GM23248 (cell line): ENCODE measurements at places on chromosomes 12 and 14. TPM values are rescaled to one million over a fixed set of nuclear protein-coding genes. Genes with fewer than 3 reads are reported as not detected.

The DNAJC22 gene
- 1.5 and 2.5 TPM in 2 replicates for total RNA-seq

- DNase-seq, result no peak
Measured at GRCh38 chr12:52542157-52542556, 10.8 kb downstream of the KRT71 start.

- DNase-seq, result no peak
Measured at GRCh38 chr12:113180333-113180732, 4.9 kb downstream of the DDX54 start.

- peak; percentile 55 for DNase-seq
Measured at GRCh38 chr12:80107221-80107620, 7.9 kb downstream of the OTOGL start.

GRCh38 chr12:103697971-103698751 lies 111.1 kb downstream of the STAB2 start:
- no peak for DNase-seq

- DNase-seq, result no peak
Measured at GRCh38 chr14:30907659-30908057, 33.3 kb downstream of the COCH start.

GRCh38 chr12:62533087-62533754 lies 66.6 kb downstream of the MON2 start:
- no peak for DNase-seq

- no peak for DNase-seq
Measured at GRCh38 chr12:8722286-8722800, 24.6 kb downstream of the RIMKLB start.

GRCh38 chr14:72546344-72547016 lies 347.4 kb downstream of the DPF3 start:
- no peak for DNase-seq

The AQP2 gene
- not detected in 2 replicates for total RNA-seq

GRCh38 chr12:39301422-39301821 lies 141.5 kb downstream of the KIF21A start:
- no peak for DNase-seq

GRCh38 chr12:100672075-100672592 lies 98.7 kb downstream of the GAS2L3 start:
- DNase-seq, result peak; percentile 17

The KRT83 gene
- not detected in 2 replicates for total RNA-seq

GRCh38 chr14:100780246-100780645 lies 45.7 kb upstream of the MEG3 start:
- no peak for DNase-seq

- DNase-seq, result no peak
Measured at GRCh38 chr14:78486081-78486480, 315.9 kb downstream of the NRXN3 start.

DNA sequence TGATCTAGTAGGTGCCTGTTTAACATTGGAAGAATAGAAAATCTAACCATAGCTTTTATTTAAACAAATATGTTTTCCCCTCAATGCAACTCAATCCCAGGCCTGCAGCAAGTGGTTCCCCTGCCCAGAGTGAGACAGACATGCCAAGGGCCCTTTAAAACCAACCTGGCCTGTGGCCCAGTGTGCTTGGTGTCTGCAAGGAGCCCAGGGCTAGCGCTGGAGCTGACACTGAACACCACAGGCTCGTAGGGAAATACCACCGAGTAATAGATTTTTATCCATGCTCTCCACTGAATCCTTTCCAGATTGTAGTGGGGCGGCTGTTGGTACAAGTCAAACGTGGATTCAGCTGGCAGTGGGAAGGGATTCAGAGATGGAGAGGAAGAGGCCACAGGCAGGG lies 95.6 kb upstream of the NRXN3 start:
- DNase-seq, result no peak

- no peak for DNase-seq
Measured at GRCh38 chr14:104359301-104359968, 220.1 kb upstream of the C14orf180 start.

DNA sequence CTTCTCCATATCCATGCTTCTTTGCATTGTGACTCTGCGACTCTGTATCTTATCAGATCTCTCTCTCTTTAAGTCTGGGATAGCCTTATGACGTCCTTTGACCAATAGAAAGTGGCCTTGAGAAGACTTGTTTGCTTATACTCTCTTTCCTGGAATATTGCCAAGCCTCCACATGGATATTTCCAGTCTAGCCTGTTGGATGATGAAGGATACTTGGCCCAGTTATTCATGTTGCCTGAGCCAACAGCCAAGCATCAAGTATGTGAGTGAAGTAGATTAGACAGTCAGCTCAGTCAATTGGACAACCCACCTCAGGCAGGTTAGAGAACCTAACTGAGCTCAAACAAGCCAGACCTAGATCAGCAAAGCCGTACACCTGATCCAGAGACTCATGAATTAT lies 864.2 kb upstream of the MGAT4C start:
- DNase-seq, result peak; percentile 6

The ANKRD33 gene
- not detected in 2 replicates for total RNA-seq

DNA sequence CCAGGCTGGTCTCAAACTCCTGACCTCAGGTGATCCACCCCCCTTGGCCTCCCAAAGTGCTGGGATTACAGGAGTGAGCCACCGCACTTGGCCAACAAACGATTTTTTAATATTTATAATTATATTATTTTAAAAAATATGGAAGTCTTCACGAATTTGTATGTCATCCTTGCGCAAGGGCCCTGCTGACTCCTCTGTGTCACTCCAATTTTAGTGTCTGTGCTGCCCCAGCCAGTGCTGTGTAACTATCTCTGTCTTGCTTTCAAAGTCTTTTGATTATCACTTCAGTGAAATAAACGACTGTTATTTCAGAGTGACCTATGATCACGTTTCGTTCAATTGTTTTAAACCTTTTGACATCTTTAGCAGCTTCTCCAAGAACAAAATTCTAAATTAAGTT lies 13.1 kb upstream of the MMP17 start:
- peak; percentile 40 for DNase-seq

The MRPL51 gene
- 29.8 and 68.3 TPM in 2 replicates for total RNA-seq

DNA sequence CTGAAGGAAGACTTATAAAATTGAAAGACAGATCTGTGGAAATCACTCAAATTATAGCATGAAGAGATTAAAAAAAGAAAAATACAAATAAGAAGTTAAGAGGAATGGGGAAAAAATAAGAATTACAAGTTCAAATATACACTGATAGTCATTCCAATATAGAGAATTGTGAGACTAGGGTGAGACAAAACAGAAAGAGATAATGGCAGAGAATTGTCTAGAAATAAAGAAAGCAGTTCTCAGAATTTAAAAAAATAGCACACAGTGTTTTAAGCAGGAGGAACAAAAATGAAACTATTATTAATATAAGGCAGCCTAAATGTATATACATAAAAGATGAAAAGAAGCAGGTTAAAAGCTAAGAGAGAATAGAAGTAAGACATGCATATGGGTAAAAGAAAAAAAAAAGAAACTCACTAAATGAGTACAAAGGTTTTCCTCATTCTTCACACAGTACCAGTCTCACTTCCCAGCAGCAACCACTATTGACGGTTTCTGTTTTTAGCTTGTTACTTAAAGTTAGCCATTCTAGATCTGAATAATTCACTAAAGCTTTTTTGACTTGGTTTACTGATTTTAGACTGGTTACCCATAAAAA lies 31.1 kb downstream of the SLC38A4 start:
- no peak for DNase-seq

DNA sequence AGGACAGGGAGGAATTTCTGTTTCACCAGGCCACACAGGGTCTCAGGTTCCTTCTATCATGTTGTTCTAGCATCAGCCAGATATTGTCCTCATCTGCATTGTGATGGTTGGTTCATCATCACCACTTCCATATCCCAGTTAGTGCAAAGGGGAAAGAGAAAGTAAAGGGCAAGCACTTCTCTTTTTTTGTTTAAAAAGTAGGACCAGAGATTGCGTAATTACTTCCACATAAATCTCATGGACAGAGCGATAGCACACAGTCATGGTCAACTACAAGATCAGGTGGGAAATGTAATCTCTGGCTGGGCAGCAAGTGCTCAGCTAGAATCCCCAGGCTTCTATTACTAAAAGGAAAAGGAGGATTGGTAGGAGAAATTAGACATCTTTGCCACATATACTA lies 155.1 kb downstream of the KIF21A start:
- DNase-seq, result no peak

The NTN4 gene
- 63.7 and 76.6 TPM in 2 replicates for total RNA-seq

The APOLD1 gene
- 5.2 and 5.4 TPM in 2 replicates for total RNA-seq

DNA sequence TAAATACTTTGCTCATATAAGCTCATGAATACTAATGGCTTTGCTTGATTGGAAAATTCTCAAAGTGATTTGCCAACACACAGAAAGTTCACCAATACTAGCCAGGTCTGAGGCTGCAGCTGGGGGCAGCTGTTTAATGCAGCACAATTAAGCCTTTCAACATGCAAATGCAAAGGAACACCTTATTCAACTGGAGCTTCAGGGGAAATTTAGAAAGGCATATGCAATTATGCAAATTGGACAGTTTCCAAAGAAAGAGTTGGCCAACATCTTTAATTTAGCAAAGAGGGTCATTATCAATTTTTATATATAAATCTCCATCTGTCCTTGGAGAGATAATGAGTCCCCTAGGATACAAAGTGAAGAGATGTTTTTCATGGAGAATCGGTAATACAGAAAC lies 40.2 kb upstream of the OTOGL start:
- no peak for DNase-seq

GRCh38 chr12:124861492-124861891 lies 2.2 kb downstream of the SCARB1 start:
- peak; percentile 18 for DNase-seq

- DNase-seq, result no peak
Measured at GRCh38 chr12:92547420-92547819, 155.4 kb upstream of the PLEKHG7 start.

The CMTM5 gene
- not detected in 2 replicates for total RNA-seq

DNA sequence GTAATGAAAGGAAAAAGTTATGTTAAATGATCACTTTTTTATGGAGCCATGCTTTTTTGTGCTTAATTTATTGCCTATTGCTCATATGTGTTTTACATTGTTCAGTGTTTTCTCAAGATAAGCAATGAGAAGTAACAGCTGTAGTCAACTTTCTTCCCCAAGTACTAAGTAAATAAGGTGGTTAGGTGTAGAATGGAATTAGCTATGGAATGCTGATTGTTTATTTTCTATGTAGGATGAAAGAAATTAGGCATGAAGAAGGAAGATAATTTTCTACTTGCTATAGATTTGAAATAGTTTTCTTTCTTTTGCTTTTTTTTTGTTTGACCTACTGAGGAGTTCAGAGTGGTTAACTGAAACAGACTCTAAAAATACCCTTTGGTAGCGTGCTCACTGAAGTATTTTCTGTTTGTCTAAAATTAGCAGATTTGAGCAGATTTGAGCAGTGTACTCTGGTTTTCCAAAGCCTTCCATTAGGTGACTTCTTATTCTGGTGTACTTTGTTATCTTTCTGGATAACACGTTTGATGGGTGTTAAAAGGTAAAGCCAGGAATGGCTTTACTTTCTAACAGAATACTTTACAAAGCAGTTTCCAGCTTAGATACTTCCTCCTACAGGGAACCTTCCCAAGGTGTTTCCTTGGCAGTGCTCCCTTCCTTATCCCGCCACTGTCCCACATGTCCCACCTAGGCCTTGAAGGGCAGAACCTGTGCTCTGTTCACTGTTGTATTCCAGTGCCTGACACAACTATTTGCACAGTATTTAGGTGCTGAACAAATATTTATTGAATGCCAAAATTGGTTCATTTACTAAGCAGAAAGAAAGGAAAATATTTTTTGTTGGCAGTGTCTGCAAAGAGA lies 56.0 kb downstream of the RASSF3 start:
- no peak for DNase-seq

The RPL10L gene
- not detected in 2 replicates for total RNA-seq

The CD163L1 gene
- total RNA-seq, result 0.43 TPM in 1 of 2 replicates, not detected in the other

The BICDL1 gene
- total RNA-seq, result not detected in 2 replicates

GRCh38 chr14:70666361-70666686 lies 24.6 kb downstream of the TTC9 start:
- DNase-seq, result peak; percentile 10

DNA sequence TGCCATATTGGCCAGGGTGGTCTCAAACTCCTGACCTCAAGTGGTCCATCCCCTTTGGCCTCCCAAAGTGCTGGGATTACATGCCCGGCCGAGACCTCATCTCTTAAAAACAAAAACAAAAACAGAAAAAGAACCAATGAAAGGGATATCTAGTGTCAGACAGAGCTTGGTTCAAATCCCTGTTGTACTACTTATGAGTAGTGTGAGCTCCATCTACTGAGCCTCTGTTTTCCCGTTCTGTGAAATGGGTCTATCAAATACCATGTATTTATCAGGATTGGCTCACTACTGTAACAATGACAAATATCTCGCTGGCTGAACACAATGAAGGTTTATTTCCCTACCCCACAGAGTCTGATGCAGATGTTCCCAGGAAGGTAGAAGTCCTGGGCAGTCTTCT lies 36.9 kb upstream of the HNF1A start:
- DNase-seq, result no peak

DNA sequence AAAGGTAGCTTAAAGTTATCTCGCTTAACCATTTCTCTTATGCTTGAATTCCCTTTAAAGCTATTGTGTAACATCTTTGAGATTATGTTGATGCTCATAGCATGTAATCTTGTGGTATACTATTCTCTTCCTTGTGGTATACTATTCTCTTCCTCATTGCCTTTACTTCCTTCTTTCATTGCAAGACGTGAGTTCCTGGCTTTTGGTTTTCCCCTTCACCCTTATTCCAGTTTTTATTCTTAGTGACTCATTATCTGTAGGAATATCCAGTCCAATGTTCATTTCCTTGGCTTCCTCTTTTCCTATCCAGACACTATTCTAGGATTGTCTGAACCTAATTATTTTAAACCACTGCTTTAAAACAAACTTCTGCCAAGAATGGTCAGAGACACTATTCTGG lies 564.0 kb downstream of the CCER1 start:
- DNase-seq, result no peak

DNA sequence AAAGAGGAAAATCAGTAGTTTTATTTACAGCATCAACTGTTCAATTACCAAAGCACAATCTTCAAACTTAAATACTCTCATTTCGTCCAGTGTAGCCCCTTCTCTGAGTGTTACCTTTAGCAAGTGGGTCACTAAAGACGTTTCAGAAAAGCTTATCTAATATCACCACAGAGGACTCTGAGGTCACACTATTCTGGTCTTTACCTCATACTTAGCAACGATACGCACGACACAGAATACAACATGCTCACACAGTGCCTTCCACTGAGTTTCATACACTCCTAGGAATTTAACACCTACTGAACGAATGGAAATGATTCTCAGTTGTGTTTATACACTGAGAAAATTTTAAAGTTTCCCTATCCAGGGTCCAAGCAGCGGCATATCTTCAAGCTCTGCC lies 2.0 kb downstream of the SYT10 start:
- no peak for DNase-seq

- DNase-seq, result peak; percentile 5
Measured at GRCh38 chr12:40078266-40078665, 27.6 kb downstream of the SLC2A13 start.

DNA sequence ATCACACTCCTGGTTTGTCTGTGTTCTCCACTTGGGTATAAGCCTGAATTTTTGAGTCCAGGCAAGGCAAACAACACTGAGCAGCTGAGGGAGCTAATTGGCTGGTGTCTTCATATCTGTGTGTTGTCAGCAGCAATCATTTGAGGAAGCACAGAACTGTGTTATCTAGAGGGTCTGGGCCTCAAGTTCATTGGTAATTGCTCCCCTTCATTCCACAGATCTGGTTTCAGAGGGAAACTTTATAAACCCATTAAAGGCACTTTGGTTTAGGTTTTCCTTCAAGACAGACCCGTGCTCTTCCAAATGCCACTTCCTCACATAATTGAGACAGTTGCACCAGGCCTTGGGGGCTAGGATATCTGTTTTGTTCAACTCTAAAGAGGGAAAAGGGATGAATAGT lies 5.6 kb downstream of the DACT1 start:
- no peak for DNase-seq
